ENCODE measurements at places on chromosomes 13 and 19.

GRCh38 chr19:57637379-57637778 is 4.4 kb downstream of the ZNF211 start:
- DNase-seq, result no peak

GRCh38 chr13:78183732-78184131 is 265.1 kb upstream of the EDNRB start:
- DNase-seq, result no peak

- no peak for DNase-seq
Measured at GRCh38 chr13:36549755-36550154, 117.5 kb downstream of the CCNA1 start.

DNA sequence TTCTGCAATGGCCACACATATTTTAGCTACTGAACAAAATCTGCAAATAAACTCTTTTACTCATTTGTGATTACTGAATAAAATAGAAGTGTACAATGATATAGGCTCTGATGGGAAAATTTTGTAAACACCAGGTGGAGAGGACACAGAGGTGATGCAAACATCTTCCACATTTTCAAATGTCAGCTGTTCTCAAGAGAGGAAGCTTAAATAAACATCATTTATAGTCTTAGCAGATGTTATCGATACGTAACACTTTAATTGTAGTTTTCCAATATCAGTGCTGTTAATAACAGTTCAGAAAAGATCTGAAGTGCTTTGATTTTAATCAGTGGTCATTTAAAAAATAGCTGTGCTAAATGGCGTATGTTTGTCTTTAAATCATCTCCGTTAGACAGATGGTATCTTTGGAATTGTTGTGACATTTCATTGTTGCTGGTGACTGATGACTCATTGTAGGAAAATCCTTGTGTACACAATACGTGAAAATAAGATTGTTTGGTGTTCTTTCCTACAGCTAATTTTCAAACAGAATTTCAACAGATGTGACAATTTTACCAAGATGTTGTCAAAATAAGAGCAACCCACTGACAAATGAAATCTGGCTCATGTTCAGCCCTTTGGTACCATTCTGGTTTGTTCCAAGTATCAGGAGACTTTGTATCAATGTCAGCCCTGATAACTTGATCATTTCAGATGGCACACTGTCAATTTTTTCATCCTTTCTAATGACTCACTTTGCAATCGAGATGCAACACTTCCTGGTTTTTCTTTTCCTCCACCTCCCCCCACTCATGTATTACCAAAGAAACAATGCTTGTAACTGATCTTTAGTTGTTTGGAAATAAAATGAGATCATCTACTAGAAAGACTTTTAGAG is 516.0 kb downstream of the DCT start:
- no peak for DNase-seq

DNA sequence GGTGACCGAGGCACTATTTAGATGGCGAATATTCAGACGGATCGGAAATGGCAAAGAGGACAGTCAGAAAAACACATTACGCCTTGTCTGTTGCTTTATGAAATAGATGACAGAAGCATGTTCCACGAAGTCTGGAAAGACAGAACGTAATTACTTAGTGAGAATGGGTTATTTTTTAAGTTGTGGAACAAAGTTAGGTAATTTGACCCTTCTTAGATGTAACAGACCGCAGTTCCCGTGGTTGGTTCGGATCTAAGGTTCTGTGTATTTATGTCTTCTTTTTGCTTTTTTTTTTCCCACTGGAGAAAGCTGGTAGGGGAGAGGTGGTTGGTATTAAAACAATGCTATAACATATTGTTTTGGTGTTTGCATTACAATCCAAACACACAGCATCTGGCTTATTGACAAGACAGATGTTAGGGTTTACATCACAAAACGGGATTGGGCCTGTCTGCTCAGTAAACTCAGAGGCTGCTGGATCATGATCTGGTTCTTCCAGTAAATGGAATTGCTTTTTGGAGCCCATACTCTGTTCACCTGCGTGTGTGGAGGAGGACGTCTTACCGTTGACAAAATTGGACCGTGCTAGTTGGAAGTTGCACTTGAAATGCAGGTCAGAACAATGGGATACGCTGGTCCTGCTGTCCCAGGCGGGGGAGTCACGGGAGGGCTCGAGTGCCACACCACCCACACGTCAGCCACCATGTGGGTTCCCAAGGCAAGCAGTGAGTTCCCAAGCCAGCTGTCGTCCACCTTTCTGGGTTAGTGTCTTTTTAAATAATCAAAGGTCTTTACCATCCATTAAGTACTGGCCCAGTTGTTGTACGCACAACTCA is 13.8 kb downstream of the ATP11A start:
- DNase-seq, result no peak

- no peak for DNase-seq
Measured at GRCh38 chr13:79503473-79504017, 22.6 kb downstream of the NDFIP2 start.

DNA sequence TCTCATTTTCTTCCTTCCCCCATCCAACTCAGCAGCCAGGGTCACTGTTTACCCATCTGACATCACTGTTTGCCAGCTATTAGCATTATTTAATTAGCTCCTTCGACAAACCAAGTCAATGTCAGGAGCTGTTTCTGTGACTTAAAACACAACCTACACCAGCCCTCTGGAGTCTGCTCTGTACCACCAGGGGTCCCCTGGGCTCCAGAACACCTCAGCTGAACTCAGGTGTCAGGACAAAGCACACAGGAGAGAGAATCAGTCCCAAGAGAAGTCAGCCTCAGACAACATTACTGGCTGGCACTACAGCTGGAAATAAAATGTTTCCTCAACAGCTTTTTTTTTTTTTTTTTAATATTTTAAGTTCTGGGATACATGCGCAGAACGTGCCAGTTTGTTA is 45.1 kb downstream of the DCLK1 start:
- no peak for DNase-seq

- no peak for DNase-seq
Measured at GRCh38 chr19:37333457-37333856, 37.4 kb upstream of the ZNF527 start.

- no peak for DNase-seq
Measured at GRCh38 chr19:44112802-44113137, 429 bp upstream of the ZNF225 start.

DNA sequence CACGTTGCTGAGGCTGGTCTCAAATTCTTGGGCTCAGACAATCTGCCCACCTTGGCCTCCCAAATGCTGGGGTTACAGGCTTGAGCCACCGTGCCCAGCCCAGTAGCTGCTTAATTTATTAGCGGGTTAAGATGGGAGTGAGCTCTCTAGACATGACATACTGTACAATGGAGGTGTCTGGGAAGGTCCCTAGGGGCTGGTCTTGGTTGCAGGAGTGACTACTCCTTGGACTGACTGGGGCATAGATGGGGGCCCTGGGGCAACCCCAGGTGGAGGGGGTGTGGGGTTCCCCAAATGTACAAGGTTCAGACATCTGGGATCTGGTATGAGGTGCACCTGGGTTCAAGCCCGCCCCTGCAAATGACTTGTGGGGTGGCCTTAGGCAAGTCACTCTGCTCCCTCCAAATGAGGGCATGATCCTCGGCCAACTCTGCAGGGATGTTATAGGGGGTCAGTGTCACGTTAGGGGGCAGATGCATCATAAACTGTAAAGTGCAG is 12.8 kb downstream of the CIB3 start:
- DNase-seq, result no peak

DNA sequence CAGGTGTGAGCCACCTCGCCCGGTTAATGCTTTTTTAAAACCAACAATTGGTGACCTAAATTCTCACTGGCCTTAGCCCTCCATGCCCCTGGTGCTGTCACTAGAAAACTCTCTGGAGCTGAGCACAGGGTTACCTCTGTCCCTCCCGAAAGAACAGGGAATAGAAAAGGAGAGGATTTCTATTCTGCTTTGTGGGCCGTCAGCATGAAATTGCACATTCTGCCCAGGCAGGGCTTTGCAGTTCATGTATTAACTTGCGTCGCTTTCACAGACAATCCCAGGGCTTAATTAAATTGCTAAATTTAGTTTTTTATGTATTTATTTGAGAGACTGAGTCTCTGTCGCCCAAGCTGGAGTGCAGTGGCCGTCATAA is 583 bp upstream of the ZNF480 start:
- no peak for DNase-seq

DNA sequence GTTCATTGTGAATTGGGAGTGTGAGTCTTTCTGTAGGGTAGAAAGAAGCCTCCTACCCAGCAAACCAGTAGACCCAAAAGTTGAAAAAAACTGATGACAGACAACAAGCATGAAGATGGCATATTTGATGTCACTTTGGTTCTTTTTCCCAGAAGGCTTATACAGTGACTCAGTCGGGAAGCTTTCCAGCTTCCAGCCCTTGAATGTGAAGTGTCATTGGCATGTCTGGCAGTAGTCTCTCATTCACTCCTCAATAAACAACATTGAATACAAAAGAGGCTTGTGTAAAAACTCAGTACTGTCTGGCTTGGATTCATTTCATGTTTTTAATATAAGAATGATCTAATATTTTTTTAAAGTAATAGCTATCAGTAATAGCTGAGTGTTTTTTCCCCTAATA is 68.7 kb downstream of the IPO5 start:
- DNase-seq, result no peak

DNA sequence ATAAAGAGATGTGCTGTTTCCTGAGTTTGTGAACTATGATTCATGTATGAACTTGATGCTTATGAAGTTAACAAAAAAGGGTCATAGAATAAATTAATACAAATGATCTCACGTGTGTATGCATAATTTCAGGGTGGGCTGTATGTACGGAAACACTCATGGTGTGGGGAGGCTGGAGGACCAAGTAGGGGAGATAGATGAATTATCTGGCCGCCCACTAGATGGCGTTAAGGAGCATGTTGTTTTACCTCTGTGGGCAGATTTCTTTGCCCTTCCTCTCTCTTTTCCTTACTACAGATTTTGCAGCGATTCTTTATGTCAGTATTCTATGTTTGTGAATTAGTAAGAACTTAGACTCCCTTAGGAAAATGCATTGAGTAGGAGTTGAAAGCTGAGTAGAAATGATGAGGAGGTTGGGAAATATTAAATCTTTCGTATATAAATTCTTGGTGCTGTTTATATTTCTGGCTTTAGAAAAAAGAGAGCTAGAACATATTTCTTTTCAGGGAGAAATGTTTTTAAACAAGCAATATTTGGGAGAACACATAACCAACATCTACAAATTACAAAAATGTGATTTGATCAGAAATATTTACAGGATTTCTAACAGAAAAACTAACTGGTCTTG is 47.4 kb upstream of the TMTC4 start:
- no peak for DNase-seq

DNA sequence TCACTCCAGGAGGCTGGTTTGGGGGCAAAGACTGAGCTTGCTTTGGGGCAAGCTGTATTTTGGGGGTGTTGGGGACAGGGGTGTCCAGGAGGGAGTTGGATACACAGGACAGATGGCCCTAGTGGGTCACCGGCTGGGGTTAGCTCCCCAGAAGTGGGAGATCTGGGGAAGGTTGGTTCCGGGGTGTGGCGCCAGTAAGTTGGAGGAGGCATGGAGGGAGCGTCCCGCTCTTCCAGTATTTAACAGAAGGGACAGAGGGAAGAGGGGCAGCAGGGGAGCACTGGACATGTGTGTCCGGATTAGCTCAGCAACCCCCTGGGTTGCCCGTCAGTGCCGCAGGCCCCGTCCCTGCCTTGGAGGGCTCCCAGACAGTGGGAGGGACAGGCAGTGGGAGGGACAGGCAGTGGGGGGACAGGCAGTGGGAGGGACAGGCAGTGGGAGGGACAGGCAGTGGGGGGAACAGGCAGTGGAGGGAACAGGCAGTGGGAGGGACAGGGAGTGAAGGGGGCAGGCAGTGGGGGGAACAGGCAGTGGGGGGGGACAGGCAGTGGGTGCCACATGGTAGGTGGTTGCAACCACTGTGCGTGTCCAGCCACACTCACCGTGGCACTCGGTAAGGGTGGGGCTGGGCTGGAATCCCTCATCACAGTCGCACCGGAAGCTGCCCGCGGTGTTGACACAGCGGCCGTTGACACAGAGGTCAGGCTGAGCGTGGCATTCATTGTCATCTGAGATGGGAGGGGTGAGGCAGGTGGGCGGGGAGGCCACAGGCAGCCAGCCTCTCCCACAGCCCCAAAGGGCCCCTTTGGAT is 33.2 kb downstream of the CCL25 start:
- no peak for DNase-seq

- DNase-seq, result no peak
Measured at GRCh38 chr13:27130223-27130978, 41.2 kb downstream of the USP12 start.

GRCh38 chr13:89465366-89465765 is 1794.2 kb downstream of the SLITRK5 start:
- DNase-seq, result no peak

DNA sequence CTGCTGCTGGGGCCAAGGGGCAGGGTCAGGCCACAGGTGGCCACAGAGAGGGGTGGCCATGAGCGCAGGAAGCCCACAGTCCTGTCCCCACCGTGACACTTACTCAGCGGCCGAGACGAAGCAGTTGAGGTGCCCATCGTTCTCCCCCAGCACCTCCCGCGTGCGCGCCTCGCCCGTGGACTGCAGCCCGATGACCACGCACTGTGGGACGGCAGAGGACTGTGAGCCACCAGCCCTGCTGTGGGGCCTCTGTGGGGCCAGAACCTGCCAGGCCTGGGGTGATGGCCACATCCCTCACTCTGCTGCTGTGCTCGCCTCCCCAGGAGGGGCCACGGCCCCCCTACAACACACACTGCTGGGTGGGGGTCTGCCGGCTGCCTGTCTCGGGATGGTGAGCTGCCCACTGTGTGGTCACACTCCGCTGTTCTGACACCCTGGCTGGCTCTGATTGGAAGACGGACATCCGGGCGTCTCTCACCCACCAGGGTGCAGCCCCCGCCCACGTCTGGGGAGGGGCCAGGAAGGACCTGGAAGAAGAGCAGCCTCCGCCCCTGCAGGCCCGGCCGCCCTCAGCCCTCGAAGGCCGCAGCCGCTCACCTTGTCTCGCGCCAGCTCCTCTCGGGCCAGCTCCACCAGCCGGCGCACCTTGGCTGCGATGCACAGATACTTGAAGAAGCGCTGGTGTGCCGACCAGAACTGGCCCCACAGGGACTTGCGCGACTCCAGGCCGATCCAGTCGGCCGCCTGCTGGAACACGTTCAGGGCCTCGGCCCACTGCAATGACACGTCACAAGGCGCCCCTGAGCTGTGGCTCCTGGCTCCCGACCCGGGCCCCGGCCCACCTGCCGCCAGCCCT is 13.2 kb downstream of the GPX4 start:
- DNase-seq, result no peak

DNA sequence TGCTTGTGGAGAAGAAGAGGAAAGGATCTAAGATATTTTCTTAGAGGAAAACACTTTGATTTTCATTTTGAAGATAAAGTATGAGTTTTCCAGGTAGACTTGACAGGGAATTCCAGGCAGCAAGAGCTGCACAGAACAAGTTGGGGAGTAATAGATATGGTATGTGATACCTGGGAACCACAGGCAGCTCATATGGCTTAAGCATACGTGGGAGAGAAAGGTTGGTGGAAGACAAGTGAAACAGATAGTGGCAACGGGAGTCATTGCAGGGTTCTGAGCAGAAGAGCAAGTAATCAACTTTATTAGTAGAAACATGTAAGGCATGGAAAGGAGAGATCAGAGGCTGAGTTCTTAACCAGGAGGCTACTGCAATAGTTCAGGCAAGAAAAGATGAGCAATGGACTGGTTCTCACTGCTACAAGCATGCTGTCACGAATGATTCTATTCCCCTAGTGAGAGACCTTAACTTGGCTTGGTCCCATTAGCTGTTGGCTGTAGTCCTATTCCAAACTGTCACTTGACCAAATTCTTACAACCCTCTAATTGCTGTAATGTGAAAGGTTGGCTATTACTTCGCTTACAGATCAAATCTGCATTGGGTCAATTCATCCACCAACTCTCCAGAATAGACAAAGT is 217.9 kb downstream of the VWA8 start:
- no peak for DNase-seq

- DNase-seq, result no peak
Measured at GRCh38 chr13:79812070-79812850, 331.3 kb downstream of the NDFIP2 start.

- DNase-seq, result no peak
Measured at GRCh38 chr13:83753912-83754624, 128.2 kb downstream of the SLITRK1 start.

Data from stimulated activated CD8-positive, alpha-beta memory T cell treated with anti-CD3 and anti-CD28 coated beads, Interleukin-4, amount 100 ng/mL, for 1 hour (primary cell).